Naive B cell (primary cell): ENCODE measurements at places on chromosomes 7 and 10. TPM values are rescaled to one million over a fixed set of nuclear protein-coding genes. Genes with fewer than 3 reads are reported as not detected.

Gene PNLIPRP3
- polyA plus RNA-seq = not detected

GRCh38 chr10:3324612-3325038 is 152.0 kb upstream of the PITRM1 start:
- DNase-seq = no peak

GRCh38 chr7:25454562-25455041 is 226.3 kb upstream of the NPVF start:
- no peak for DNase-seq

GRCh38 chr7:148419856-148420832 is 170.4 kb upstream of the C7orf33 start:
- no peak for DNase-seq

DNA sequence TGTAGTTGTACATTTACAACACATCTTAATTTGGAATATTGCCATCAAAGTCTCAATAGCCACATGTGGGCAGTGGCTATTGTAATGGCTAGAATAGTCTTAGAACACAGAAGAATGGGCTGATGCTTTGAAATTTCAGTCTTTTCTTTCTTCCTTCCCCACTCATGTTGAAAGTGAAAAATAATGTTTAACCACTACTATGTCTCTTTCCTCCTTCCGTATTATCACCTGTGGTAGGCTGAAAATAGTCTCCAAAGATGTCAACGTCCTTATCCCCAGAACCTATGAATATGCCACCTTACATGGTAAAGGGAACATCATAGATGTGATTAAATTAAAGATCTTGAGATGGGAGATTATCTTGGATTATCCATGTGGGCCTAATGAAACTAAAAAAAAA is 154.0 kb downstream of the SUGCT start:
- no peak for DNase-seq

- DNase-seq = no peak
Observed at GRCh38 chr10:8066797-8067196, 12.3 kb downstream of the GATA3 start.

GRCh38 chr10:17907641-17908040 is 44.1 kb upstream of the SLC39A12 start:
- DNase-seq = no peak

DNA sequence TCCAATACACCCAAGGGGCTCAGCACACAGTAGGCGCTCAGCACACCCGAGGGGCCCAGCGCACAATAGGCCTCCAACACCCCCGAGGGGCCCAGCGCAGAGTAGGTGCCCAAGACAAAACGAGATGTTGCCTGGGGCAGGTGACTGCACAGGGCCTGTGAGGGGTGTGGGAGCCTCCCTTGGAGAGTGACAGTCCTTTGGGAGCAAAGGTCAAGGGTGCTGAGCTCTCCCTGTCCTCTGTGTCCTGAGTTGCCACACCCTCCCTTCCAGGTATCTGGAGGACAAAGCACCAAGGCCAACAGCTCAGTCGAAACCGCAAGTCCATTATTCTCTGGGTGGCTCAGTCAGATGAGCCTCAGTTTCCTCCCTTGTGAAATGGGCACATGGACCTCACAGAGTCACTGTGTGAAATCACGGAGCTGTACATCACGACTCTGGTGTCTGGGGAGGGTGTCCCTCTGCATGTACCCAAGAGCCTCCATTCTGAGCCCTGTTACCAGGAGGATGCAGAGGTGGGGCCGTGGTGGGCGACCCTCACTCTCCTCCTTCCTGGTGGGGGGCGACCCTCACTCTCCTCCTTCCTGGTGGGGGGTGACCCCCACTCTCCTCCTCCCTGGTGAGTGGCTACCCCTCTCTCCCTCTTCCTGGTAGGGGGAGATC is 81.3 kb downstream of the FOXL3 start:
- no peak for DNase-seq

DNA sequence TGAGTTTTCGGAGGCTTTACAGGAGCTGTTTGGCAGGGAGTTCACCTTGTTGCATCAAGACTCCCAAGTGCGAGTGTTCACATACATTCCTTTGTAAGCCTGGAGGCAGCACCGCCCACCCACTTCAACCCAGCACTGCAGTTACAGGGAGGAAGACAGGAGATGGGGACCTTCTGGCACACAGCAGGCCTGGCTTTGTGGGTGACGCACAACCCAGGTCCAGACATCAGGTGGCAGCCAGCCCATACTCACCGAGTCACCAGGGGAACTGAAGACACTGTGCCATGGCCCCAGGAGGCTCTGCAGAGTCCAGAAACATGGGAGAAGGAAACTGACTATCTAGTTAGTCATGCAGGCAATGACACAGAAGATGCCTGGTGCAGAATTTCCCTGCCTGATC is 305.9 kb upstream of the RNF32 start:
- no peak for DNase-seq

DNA sequence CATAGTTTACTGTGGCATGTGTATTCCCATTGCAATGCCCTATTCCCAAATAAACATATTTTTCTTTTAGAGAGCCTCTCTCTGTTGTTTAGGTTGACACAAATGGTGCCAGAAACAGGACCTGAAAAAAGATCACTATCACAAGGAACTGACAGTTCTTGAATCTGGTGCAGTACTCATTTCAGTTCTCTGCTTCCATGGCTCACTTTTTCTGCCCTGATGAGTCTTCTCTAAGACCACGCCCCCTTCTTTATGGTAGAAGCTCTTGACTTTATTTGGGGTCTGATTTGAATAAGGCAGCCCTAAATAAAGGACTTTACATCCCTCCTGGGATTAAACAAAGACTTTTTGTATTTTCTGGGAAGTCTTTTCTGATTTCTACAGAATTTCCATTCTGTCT is 3.5 kb upstream of the CCDC126 start:
- no peak for DNase-seq
